GM13976 (cell line): ENCODE measurements at places on chromosomes 13 and 19.

DNA sequence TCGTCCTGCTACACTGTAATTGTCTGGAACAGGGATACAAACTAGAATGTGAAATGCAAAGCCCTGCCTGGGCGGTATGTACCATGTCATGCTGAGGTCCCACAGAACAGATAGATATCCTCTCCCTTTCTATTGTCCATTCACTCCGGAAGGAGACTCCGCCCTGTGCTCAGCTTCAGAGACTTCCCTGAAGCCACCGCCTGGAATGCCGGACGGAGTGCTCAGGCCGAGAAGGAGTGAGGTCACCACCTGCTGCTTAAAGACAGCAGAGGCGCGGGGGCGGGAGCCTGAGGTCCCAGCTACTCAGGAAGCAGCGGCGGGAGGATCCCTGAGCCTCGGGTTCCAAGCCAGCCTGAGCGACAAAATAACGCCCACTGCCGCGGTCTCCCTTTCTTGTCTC lies 890 bp upstream of the ZNF611 start:
- DNase-seq = no peak

DNA sequence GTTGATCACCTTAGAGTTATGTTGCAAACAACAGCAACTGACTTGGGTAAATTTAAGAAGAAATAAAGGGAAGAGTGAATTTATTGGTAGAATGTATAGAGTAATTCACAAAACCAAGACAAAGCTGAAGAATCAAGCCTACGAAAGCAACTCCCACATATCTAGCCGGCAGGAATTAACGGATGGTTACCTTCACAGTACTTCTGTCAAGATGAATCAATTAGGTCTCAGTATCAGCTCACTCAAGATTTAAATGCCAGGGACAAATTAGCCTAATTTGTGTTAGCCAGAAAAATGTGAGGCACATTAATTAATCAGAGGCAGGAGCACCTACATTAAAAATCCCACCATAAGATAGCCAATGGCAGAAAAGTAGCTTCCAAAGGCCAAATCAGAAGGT lies 10.7 kb downstream of the KPNA3 start:
- no peak for DNase-seq

DNA sequence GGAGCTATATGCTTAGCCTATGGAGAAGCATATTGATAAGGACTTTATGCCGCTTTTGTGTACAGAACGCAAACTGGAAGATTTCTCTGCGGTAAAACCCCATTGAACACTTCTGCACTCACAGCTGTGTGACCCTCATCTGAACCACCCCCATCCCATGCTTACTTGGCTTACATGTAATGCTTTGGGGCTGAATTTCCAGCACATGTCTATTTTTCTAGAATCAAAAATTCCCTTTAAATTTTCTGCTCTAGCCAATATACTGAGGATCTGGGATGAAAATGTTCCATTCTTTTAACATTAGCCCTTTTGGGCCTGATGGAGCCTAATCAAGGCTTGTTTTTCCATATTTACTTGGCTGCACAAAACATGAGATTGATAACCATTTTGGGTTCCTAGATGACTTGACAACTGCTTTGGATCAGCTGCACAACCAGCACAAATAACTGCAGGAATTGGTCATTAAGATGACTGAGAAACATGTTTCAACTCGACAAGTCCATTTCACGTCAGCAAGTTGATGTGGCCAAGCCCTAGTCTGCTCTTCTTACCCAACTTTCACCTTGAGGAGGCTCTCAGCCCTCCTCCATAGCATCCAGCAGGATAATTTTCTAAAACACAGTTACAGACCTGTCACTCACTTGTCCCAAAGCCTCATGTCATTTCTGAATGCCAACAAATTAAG lies 52.4 kb downstream of the TNFSF11 start:
- no peak for DNase-seq

DNA sequence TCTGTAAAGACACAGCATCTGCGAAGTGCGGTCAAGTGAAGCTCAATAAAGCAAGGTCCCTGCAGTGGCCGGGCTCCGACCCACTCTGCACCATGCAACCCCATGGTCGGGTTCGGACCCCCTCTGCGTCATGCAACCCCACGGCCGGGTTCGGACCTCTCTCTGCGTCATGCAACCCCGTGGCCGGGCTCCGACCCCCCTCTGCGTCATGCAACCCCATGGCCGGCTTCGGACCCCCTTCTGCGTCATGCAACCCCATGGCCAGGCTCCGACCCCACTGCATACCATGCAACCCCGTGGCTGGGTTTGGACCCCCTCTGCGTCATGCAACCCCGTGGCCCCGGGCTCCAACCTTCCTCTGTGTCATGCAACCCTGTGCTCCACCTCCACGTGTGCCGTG lies 43.8 kb downstream of the CARS2 start:
- no peak for DNase-seq

DNA sequence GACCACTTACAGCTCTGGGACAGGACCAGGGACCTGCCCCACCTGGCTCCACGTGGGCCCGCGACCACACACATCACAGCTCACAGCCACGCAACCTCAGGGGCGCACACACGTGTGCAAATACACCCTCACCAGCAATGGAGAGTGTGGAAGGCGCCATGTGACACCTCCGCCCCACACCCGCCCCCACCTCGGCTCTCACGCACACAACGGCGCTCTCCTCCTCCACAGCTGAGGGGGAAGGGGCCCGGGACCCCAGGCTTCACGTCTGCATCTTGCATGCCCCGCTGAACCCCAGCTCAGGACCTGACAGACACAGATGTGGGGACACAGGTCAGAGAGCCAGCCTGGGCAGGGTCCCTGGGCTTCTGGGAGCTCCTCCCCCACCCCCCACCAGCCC lies 6.4 kb upstream of the SHISA7 start:
- DNase-seq = no peak

- DNase-seq = no peak
Measured at GRCh38 chr19:43471091-43471490, 5.7 kb upstream of the LYPD3 start.

- DNase-seq = no peak
Measured at GRCh38 chr19:33132425-33132824, 511 bp downstream of the WDR88 start.

GRCh38 chr19:4908781-4909155 lies 533 bp upstream of the UHRF1 start:
- no peak for DNase-seq

DNA sequence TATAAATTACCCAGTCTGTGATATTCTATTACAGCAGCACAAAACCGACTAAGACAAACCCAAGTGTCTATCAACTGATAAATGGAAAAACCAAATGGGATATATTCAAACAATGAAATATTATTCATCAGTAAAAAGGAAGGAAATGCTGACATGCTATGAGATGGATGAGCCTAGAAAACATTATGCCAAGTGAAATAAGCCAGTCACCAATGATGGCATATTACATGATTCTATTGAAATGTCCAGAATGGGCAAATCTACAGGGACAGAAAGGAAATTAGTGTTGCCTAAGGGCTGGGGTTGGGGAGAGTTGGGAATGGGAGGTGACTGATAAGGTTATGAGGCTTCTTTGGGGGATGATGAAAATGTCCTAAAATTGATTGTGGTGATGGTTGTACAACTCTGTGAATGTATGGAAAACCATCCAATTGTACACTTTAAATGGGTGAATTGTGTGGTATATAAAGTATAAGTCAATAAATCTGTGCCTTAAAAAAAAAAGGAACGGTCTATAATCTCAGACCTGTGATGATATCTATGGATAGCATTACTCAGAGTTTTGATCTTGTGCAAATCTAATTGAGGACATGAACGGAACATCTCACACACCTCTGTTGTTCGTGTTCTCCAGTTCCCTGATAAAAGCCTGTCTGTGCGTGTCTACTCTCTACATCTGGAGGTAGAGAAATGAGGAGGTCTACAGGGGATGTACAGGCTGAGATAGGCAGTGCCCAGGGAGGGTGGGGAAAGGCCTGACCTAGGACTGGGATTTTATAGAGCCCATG lies 49.0 kb downstream of the TNFRSF19 start:
- DNase-seq = no peak

- DNase-seq = no peak
Measured at GRCh38 chr13:48508011-48508410, 24.9 kb downstream of the RCBTB2 start.

DNA sequence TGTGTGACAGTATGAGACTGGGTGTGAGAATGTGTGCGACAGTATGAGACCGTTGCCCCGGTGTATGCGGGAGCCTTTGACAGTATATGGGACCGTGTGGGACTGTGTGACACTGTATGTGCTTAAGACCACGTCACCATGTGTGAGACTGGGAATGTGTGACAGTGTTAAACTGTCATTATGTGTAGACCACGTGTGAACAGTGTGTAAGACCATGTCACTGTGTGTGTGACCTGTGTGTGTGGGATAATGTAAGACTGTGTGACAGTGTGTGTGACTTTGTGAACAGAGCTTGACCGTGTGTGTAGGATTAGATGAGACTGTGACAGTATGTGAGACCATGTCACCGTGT lies 549 bp downstream of the ZNF583 start:
- no peak for DNase-seq

DNA sequence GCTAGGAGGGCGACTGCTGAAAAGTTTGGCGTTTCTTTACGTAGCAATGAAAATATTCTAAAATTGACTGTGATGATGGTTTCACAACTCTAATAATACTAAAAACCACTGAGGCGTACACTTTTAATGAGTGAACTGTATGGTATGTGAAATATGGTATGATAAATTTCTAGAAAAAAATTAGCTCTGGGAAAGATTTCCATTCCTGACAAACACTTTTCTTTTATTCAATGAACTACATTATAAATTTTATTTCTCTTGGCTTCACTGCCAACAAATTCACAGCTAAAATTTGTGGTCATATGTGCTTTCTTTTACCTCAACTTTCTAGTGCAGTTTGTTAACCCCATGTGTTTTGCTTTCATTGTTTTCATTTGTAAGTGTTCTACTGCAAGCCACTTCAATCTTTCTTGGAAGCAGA lies 11.1 kb downstream of the ZC3H13 start:
- no peak for DNase-seq

DNA sequence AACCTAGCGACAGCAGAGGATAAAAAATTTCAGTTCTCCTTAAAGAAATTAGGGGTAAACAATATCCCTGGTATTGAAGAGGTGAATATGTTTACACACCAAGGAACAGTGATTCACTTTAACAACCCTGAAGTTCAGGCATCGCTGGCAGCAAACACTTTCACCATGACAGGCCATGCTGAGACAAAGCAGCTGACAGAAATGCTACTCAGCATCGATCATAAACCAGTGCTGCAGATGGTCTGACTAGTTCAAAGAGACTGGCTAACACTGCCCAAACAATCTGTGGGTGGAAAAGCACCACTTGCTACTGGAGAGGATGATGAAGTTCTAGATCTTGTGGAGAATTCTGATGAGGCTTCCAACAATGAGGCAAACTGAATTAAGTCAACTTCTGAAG lies 19.9 kb upstream of the ACOD1 start:
- DNase-seq = no peak
